ENCODE measurements at places on chromosomes 6 and 20.

DNA sequence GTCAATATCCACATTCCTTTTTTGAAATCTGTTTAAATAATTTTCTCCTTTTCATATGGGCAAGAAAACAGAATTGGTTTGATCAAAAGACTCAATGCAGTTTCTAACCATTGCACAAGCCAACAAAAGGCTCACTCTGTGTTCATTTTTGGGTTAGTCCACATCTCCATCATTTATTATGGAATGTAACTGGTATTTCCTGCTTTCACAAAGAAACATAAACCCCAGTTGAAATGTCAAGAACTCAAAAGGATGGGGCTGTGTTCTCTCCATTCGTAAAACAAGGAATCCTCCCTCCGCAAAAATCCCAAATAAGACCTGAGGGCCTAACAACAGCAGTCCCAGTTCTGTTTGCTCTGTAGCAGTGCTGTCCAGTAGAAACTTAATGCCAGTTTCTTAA, 420.9 kb downstream of the GJA1 start:
- DNase-seq = no peak

- no peak for DNase-seq
Observed at GRCh38 chr6:54415517-54415916, 107.3 kb downstream of the TINAG start.

DNA sequence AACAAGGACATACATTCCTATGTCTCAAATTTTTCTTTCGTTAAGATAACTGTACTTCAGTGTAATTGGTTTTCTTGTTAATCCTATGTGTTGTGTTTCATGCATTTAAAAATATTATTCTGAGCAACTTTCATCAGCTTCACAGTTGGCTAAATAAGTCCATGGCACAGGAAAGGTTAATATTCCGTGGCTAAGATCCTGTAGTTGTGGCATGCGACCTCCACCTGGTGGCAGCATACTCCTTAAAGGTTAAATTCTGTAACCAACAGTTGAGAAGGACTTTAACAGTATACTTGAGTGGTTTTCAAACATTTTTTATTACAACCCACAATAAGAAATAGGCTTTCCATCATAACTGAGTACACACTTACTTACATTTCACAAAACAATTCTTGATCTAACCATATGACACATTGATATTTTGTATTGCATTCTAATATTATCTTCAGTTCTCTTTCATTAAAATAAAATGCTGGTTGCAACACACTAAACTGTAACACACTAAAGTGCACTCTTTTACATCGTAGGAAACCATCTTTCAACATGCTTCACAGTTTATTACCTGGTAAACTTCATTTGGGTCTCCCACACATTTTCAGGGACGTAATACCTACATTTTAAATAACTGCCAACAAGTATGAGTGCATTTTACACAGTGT, 118.3 kb downstream of the SLX4IP start:
- DNase-seq = no peak

DNA sequence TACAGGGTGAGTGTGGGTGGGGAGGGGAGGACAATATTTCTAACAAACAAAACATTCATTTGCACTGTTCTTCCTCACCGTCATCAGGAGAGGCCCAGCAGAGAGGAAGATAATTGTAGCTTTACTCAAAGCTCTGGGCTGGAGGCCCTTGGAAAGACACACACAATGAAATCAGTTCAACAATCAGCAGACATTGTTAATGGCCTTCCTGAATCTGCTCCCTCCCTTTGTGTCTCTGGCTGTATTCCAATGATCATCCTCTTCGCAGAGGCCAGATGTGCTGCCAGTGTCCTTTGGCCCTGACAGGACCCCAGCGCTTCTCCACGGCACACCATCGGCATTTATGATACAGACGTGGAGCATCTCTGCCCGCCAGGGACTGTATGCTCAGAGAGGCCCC, 44.6 kb upstream of the LRFN2 start:
- no peak for DNase-seq

GRCh38 chr6:7440476-7440875, 50.9 kb downstream of the RIOK1 start:
- no peak for DNase-seq

DNA sequence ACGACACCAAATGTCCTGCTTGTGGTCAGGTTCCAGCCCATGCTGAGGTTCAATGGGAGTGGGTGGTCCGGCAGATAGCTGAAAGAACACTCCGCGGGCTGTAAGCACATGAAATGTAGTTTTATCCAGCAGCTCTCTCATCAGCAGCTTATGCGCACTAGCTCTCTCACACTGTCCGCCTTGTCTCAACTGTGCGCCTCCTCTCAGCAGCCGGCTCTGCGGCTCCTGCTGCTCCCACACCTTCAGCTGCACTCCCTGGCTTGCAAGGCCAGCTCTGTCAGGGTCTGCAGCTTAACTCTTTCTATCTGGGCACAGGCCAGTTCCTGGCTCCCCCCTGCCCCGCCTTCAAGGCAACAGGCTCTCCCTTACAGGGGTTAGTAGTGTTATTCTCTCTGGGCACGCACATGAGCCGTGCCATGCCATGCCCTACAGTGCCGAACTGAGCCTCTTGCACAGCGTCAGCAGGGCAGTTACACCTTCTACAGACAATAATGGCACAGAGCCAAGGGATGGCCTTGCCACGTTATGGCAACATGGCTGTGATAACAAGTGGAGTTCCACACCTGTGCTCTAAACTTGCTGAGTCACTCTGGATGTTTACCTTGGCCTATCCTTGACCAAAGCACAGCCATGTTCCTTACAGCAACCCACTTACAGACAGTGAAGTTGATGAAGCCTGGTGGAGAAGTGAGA, 84.0 kb upstream of the LRFN2 start:
- DNase-seq = no peak

DNA sequence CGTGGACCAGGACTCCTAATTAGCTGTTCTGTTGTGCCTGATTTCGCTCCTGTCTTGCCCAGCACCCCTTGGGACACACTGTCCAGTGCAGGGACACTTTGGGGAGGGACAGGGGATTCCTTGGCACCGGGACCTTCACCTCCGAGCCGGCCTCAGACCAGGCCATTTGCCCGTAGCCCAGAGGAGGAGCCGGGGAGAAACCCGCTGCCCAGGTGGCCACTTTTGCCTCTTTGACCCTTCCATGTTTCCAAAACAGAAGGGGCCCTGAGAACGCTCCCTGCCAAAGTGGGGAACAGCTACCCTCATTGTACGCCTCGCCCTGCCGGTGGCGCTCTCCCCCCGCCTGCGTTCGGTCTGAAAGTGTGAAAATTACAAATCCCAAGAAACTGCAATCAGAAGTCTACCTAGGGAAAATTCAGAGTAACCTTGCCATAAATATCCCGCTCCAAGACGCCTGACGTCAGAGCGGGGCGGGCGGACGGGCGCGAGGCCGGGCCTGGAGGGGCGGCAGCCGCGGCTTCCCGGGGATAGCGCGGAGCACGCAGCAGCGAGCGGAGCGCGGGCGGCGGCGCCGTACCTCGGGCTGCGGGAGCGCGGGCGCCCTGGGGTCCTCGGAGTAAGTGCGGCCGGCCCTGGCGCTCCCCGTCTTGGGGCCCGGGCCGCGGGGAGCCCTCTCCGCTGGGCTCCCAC, at the start of gene DAAM2:
Gene DAAM2, plus strand, starts transcription at position 527 of the 690 bp plus-strand sequence. CDS start 63,927 bp downstream, outside the sequence.
- peak; percentile 75 for DNase-seq

DNA sequence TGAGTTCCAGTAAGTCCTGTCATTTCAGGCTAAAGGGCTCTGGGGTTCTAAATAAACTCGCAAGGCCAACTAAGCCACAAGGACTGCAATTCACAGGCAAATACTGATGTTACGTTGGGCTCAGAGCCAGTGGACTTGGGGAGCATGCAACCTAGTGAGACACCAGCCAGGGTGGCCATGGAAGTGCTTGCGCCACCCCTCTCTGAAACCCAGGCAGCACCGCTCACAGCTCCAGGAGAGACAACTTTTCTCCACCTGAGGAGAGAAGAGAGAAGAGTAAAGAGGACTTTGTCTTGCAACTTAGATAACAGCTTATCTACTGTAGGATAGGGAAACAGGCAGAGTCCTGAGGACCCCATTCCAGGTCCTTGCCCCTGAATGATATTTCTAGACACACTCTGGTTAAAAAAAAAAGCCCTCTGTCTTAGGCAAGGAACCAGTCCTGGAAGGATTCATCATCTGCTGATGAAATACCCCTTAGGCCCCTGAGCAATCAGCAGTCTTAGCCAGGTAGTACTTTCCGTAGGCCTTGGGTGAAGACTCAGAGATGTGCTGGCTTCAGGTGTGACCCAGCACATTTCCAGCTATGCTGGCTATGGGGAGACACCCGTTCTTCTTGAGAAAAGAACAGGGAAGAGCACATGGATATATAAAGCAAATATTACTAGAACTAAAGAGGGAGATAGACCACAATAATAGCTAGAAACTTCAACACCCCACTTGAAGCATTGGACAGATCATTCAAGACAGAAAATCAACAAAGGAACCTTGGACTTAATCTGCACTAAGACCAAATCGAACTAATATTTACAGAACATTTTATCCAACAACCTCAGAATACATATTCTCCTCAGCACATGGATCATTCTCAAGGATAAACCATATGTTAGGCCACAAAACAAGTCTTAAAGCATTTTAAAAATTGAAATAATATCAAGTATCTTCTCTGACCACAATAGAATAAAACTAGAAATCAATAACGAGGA, 31.5 kb upstream of the TBC1D32 start:
- no peak for DNase-seq

All from H1 (cell line).